ENCODE measurements at places on chromosomes 3 and 15.

GRCh38 chr3:49122451-49122850 lies 1.8 kb upstream of the USP19 start:
- DNase-seq: no peak

DNA sequence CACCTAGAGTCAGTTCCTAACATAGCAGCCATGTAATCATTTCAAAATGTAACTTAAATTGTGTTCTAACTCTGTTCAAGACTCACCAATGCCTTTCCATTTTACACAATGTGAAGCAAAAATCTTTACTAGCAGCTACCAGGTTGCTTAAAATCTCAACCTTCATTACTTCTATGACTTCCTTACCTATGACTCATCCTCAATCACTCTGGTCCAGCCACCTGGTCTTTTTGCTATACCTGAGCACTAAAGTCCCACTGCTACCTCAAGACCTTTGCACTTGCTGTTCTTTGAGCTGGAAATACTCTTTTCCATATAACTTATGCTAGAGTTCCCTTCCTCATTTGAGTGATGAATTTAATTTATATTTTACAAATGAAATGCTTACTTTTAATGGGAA lies 993.2 kb downstream of the NTRK3 start:
- no peak for DNase-seq

DNA sequence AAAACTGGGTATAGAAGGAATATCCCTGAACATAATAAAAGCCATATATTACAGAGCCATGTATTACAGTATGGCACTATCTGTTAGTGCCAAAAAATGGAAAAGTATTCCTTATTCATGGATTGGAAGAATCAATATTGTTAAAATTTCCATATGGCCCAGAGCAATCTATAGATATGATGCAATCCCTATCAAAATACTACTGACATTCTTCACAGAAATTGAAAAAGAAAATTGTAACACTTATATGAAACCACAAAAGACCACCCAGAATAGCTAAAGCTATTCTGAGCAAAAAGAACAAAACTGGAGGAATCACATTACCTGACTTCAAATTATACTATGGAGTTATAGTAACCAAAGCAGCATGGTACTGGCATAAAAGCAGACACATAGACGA lies 218.8 kb downstream of the PLCL2 start:
- DNase-seq: no peak

GRCh38 chr3:107662586-107662985 lies 139.8 kb downstream of the BBX start:
- DNase-seq: no peak

DNA sequence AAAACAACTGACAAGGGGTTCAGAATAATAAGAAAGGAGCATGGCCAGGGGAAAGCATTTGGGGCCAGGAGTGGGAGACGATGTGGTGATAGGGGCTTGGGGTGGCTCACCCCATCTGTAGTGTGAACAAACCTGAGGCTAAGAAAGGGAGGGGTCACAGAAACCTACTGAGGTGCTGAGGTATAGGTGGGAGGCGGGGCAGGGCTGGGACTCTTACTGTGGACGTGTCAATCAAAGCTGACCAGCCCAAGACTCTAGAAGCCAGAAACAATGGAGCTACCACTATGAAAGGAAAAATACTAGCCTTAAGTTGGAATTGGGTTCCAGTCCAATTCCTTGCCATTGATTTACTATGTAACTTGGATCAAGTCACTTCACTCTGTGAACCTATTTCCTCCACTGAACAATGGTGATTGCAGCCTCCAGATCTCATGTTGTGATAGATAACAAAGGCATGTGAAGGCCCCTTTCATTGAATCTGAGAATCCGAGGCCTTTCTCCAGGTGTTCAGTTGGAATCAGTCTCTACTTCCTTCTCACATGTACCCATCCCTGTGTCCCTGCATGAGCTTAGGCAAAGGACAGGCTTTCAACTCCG lies 260.9 kb upstream of the HES1 start:
- no peak for DNase-seq

DNA sequence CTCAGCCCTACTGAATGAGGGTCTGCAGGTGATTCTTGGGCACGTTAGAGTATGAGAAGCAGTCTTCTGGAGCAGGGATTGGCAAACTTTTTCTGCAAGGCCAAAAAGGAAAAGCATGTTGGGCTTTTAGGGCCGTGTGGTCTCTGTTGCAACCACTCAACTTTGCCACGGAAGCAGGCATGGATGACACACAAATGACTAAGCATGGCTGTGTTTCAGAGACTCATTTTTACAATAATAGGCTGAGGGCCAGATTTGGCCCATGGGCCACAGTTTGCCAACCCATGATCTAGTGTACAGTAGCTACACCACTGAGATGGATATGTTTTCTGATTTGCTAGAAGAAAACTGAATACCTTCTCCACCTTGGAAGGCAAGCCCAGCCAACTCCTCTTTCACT lies 66.1 kb upstream of the PRICKLE2 start:
- DNase-seq: no peak

DNA sequence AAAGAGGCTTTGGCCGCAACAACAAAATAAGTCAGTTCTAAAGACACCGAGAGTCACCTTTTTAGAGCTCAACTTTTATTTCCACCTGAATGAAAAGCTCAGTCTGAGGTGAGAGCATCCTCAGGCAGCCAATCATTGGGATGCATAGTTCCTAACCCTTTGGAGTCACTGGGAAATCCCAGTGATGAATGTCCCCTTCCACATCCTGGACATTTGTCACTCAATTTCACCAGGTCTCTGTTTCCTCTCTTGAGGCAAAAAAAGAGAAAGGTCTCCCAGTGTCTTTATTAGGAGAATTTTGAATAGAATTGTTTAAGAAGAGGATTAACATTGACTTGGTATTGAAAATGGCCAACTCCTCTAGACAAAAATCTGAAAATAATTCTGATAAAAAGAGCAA lies 137.5 kb upstream of the SPRED1 start:
- no peak for DNase-seq

GRCh38 chr3:77191640-77192039 lies 151.7 kb downstream of the ROBO2 start:
- DNase-seq: no peak

- no peak for DNase-seq
Observed at GRCh38 chr15:29045717-29046116, 159.9 kb downstream of the APBA2 start.

GRCh38 chr15:98653686-98654085 lies 5.3 kb downstream of the IGF1R start:
- DNase-seq: no peak

- no peak for DNase-seq
Observed at GRCh38 chr15:71612397-71612722, 198.0 kb upstream of the NR2E3 start.

- no peak for DNase-seq
Observed at GRCh38 chr3:160566499-160566898, 1.1 kb upstream of the KPNA4 start.

DNA sequence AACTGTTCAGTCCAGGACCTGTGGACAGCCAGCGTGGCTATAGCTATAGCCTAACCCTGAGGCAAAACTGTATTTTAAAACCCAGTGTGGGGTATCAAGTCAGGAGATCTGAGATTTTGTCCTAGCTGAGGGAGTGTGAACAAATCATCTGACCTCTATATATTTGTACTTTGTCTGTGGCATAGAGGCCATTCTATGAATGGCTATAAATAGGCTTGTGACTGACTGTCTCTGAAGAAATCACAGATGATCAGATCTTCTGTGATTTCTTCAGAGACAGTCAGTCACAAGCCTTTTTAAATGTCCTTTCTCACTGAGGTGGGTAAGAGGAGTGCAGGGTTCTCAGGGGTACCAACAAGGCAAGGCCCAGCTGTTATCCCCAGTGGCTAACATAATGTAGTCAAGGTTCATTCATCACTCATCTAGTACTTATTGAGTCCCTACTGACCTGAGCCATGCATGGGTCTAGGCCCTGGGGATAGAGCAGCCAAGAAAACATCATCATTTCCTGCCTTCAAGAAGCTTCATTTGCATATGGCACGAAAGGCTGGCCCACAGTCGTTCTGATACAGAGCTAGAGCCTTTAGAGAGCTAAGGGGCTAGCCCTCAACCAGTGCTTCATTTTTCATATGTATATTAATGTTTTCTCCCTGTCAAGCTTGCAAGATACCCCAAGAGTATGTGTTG lies 53.3 kb downstream of the TIPARP start:
- DNase-seq: no peak

- DNase-seq: no peak
Observed at GRCh38 chr15:71654042-71654719, 156.2 kb upstream of the NR2E3 start.

DNA sequence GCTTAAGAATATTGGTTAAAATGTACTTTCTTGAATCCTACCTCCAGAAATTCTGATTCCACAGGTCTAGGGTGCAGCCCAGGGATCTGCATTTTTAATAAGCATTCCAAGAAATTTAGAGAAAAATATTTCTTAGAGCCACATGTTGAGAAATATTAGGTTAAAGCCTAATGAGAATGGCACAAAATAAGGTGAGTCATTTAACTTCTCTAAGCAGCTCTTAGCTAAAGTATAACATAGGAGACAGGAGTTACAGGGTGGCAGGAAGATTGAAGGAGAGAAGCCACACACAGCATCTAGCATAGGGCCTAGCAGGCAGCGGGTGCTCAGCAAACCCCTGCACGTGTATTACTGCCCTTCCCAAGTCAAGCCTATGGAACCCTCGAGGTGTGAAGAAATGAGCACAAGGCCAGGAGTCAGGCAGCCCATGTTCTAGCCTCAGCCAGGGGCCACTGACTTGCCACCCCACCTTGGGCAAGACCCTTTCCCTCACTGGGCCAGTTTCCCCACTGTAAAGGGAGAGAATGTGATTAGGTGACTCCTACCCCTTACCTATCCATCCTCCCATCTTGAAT lies 197.1 kb upstream of the TLE3 start:
- DNase-seq: no peak

GRCh38 chr3:154886437-154886836 lies 193.7 kb upstream of the MME start:
- no peak for DNase-seq

GRCh38 chr3:8581806-8582445 lies 62.7 kb downstream of the SSUH2 start:
- no peak for DNase-seq

All from progenitor cell of endocrine pancreas (in vitro differentiated cells).